T follicular helper cell (primary cell): ENCODE measurements at places on chromosomes 2 and 18.

- no peak for DNase-seq
These were observed 106.7 kb upstream of the PELI1 start for GRCh38 chr2:64250751-64251423.

DNA sequence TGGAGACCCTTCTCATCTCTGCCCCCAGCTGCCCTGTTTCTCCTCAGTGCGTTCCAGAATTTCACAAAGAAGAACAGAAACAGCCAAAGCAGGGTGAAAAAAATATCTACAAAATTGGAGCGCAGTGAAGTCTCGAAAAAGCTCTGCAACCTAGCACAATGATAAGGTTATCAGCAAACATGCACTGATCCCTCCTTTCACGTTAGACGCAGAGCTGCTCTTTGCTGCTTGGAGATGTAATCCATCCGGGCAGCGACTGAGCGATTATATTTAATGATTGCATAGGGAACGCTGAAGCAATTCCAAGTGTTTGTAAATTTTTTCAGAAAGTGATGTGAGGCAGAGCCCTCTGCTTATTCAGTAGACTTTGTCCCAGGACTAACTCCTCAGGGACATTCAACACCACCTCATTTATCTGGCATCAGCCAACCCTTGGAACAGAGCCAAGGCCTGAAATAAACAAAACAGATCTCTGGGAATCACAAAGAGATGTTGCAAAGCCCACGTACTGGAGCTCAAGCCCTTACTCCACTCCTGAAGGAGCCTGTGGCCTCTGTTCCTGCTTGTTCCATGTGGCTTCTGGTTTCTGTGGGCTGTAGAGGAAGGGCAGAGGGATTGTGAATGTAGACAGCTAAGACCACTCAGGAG lies 172.6 kb upstream of the BCL2L11 start:
- no peak for DNase-seq

DNA sequence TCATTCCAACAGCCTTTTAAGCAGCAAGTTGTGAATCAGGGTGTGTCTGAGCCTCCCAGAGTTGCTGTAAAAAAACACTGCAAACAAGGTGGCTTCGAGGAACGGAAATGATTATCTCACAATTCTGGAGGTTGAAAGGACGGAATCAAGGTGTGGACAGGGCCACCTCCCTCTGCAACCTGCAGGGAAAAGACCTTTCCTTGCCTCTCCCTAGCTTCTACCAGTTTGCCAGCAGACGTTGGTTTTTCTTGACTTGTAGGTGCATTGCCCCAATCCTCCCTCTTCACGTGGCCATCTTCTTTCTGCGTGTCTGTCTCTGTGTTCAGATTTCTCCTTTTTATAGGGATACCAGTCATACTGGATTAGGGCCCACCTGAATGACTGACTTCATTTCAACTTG lies 24.8 kb upstream of the TMEM131 start:
- DNase-seq: no peak

GRCh38 chr18:46622999-46623398 lies 34.0 kb downstream of the LOXHD1 start:
- no peak for DNase-seq

DNA sequence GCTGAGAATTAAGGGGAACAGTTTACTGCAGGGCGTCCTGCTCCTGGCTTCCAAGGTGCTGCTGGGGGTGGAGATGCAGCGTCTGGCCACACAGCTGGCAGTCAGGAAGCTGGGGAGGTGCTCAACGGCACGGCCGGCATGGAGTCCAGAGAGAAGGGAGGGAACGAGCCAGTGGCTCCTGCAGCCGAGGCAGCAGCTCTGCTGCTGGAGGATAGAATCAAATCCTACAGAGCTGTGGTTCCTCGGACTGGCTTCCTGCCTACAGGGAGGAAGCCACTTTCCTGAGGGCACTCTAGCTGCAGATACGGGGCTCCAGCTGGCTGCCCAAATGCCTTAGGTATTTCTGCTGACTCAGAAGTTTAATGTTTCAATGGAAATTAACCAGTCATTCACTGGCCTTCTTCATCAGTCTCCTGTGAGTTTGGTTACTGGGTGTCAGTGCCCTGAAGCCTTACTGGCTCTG lies 266.3 kb downstream of the TWIST2 start:
- DNase-seq: no peak

GRCh38 chr2:207256476-207257207 lies 90.9 kb upstream of the KLF7 start:
- no peak for DNase-seq

GRCh38 chr2:40041422-40042382 lies 262.6 kb upstream of the THUMPD2 start:
- no peak for DNase-seq

DNA sequence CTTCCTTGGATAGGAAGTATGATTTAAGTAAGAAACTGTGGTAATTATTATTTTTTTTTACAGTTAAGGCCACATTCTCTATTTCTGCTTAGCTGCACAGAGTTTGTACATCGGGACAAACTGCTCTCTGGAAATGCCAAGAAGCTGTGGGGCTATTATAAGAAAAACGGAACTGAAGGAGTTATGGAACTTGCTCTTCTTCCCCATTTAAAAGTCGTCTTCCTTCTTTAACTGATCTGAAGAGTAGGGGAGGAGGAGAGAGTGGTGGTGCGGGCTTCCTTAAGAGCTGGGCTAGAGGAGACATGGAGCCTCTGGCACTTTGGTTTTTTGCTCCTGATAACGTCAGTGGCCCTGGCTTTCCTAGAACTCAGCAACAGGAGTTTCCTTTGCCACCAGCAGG lies 54.4 kb downstream of the RAB31 start:
- DNase-seq: no peak
